Endothelial cell (in vitro differentiated cells): ENCODE measurements at places on chromosomes 7 and 10.

DNA sequence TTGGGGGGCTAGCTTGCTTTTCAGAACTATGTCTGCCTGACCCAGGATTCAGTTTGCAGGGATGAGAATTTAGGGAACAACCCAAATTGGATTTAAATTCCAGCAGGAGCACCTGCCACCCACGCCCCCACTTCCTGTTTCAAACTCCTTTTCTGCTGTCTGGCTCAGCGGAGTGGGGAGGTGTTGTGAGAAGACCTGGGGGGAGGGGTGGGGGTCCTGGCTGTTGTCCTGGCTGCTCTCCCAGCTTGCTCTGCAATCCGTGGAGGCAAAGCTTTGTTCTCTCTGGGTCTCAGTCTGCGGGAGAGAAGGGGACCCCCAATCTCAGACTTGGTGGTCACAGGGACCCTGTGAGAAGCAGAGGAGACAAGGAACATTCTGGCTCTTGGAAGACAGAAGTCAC is 799 bp downstream of the KCNK18 start:
- no peak for DNase-seq

DNA sequence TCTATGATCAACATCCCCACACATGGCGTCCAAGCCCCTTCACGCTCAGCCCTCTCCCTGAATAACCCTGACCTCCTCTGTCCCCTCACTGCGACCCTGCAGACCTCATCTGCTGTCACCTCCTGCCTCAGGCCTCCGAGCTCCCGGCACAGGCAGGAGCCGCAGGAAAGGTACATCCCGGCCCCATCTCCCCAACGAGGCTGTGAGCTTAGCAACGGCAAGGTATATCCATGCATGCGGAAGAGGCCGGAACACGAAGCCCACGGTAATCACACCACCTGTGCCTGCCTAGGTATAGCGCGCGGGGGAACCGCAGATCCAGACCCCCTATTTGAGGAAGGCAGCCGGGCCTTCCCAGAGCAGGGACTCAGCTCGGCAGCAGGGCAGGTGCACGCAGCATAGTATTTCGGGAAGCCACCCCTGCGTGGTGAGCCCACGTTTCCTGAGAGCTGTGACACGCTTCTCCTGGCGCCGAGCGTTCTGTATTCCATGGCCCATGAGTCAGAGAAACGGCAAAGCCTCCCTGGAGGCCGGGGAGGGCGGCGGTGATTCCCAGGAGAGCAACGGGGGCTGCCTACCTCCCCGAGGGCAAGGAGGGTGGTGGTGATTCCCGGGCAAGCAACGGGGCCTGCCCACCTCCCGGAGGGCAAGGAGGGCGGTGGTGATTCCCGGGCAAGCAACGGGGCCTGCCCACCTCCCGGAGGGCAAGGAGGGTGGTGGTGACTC is 50.1 kb upstream of the DNAAF5 start:
- no peak for DNase-seq

GRCh38 chr10:81909453-81909852 is 34.5 kb downstream of the NRG3 start:
- DNase-seq: no peak

DNA sequence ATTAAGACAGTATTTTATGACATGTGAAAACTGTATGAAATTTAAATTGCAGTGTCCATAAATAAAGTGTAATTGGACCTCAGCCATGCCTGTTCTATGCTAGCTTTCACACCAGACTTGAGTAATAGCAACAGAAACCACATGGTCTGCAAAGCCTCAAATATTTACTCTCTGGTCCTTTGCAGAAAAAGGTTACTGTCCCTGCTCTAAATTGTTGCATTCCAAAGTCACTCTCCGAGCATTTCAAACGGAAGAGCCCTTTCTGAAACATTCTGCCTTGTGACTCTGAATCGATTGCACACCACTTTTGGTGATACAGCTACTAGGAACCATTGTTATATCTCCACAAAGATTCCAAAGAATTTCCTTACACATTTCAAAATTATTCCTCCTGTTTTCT is 81.0 kb upstream of the STK17A start:
- no peak for DNase-seq

DNA sequence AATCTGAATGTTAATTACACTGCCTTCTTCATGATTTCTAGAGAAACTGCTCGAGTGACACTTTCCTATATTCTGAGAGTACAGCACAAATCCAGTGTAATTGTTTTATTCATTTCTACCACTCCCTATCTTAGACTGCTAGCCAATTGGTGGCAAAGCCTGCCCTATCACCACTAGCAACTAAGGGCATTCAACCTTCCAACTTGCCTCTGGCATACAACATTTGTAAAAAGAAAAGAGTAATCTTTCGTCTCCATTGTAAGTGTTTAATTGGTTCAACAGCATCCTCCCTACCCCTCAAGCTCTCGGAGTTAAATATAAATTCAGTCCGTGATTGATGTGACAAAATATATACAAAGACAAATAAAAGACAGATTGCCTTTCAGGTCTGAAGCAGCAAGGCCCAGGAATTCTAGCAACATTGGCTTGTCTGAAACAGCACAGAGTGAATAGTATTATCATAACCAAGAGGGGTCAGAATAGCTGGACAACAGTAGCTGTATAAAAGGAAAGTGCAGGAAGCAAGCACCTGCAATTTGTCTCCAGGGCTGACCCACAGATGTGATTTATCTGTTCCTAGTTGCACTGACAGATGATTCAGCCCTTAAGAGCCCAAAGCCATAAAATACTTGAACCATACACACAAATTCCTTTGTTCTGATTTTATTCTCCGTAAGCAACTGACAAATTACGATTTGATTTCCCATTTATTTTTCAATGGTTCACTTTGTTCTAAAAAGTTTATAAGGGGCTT is 47.6 kb upstream of the ANKRD1 start:
- DNase-seq: no peak

DNA sequence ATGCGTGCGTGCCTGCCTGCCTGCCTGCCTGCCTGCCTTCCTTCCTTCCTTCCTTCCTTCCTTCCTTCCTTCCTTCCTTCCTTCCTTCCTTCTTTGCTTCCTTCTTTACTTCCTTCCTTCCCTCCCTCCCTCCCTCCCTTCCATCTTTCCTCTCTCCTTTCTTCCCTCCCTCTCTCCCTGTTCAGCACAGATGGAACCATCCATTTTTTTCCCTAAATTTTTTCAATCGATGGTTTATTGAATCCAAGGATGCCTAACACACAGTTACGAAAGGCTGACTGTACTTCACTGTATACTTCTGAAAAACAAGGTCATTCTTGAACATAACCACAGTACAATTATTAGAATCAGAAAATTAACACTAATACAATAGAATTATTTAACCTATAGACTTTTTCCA is 53.8 kb downstream of the ABCA13 start:
- no peak for DNase-seq

DNA sequence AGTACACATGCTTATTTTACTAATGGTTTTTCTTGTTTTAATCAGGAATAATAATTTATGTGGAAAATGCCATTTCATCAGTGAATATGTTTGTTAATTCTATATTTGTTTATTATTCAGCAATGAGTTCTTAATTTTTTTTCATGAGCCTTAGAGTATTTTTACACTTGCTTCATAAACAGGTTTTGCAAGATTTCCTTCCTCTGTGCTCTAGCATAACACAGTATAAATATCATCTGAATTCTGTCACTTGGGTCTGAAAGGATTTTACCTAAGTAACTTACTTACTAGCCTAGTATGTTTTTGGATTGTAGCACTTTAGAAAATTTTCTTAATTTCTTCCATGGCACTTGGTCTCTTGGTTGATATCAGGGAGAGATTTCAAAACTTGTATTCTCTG is 45.8 kb downstream of the GLCCI1 start:
- DNase-seq: no peak

GRCh38 chr10:113825791-113826190 is 28.1 kb downstream of the DCLRE1A start:
- no peak for DNase-seq

DNA sequence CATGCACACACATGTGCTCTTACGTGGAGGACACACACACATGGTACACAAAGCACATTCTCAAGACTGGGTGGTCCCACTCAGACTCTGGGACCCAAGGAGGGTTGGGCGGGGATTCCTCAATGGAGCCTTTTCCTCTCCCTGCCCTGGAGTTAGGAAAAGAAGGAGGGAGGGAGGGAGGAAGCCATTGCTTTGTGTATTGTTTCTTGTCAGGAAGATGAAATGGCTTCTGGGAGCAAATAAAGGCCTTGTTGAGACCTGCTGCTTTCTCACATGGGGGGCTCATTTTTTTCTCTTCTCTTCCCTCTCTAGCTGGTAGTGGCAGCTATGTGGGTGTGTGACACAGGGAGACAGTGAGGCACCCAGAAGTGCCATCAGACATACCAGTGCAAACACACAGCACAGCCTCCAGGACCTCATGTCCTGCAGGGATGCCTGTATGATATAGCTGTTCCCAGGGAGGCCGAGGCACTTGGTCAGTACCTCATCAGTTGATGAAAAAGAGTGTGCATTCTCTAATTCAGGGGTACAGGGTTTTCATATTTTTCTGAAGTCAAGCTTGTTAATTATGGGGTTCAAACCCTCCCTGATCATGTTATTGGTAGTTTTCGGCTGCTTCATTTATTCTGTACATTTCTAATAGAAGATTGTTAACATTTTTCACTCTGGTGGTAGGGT is 5.7 kb downstream of the AQP1 start:
- no peak for DNase-seq

DNA sequence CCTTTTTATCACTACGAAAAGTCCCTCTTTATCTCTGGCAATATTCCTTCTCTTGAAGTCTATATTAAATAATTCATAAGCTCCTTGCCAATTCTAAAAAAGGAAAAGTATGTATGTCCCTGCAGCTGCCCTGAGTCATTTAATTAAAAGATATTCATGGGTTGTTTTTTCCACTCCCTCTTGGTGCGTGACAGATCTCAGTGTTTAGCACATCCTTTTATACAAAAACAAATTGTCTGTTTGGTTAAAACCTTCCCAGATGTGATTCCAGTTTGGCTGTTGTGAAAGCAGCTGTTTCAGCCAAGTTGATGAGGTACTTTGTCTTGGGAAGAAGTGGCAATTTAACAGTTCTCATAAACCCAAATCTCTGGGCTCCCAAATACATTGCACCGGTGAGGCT is 33.8 kb upstream of the PRLHR start:
- no peak for DNase-seq

DNA sequence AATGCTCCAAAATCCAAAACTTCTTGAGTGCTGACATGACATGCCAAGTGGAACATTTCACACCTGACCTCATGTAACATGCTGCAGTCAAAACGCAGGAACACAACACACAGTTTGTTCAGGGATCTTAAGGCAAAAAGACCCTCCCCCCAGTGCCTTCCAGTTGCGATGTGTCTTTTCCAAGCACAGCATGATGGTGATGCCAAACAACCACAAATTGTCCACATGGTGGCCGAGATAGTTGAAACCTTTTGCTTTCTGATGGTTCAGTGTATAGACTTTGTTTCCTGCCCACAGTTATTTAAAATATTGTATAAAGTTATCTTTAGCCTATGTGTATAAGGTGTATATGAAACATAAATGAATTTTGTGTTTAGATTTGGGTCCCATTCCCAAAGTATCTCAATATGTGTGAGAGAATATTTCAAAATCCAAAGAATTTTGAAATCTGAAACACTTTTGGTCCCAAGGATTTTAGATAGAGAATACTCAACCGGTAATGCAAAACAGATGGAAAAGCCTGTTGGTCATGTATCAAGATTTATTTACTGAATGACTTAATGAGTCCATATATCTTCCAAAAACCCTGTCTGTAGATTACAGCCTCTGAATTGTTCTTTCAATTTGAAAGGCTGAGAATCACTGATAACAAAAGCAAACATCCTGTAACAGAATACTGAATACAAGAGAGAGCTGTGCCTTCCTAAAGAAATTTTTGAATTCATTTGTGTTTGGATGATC is 93.4 kb upstream of the OIT3 start:
- DNase-seq: peak; percentile 34

DNA sequence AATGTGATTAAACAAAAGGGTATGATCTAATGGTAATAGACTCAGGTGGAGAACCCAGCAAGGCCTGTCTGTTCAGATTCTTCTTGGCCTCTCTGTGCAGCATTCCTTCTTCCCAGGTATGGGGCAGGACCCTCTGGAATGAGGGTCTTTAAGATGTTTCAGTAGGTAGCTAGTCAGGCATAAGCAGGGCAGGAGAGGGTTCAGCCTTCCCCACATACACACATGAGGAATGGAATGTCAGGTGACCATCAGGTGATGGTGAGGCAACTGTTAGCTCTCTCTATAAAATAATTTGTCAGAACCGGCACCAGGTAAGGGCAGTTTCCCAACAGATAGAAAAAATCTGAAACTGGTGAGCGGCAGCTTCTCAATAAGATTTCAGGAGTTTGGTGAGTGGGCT is 222.3 kb upstream of the PHYHIPL start:
- DNase-seq: no peak

GRCh38 chr7:28432105-28432504 is 19.8 kb downstream of the CREB5 start:
- no peak for DNase-seq

- DNase-seq: no peak
Measured at GRCh38 chr7:157930441-157930840, 593.6 kb downstream of the DNAJB6 start.

GRCh38 chr7:37068038-37068437 is 343.7 kb upstream of the AOAH start:
- no peak for DNase-seq

DNA sequence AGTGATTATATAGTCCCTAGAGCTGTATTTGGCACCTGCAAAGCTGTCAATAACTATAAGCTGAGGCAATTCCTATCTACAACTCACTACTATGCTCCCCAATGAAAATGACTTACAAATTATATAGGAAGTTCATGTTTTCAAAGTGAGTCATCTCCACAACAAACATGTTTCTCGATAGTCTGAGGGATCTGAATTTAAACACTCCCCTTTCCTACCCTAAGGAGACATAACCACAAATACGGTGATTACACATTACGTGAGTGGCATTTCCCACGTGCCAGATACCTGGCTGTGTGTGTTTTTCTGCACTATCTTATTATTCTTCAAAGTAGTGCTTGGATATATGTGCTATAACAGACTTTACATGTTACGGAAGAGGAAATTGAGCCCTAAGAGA is 122.5 kb upstream of the C1QL3 start:
- no peak for DNase-seq

DNA sequence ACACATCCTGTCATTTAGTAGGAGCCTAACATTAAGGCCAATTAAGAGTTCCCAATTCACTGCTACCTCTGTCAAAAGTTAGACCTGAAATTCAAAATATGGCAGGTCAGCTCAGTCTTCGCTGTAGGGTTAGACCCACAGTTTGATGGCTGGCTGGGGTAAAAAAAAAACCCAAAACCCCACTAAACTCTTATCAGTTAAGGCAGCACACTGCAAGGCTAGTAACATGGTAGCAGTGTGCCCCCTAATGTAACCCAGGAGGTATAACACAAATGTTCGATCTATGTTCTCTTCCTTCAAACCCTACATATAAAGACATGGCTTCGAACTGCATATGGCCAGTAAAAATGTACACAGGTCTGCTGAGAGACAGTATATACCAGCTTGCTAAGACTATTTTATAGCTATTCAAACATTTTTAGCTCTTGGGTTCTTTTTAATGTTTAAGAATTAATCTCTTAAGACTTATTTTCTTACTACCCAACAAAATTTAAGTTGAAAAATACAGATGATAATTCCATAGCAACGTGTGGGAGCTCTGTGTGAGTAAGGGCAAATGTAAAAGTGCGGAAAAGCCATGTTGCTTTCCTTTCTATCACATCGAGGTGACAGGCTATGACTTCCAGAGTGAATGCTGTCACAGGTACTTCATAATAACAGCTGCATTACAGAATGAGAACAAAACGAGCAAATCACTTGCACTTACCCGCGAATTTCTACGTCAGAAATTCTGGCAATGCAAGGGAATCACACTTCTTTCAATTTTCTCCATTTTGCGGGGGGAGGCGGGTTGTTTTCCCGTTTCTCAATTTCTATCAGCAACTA is 168.4 kb upstream of the IMMP2L start:
- no peak for DNase-seq
